ENCODE measurements at places on chromosomes 5 and 9.
A peak's percentile ranks its signal among the peaks of the same experiment; 100 is the strongest.

DNA sequence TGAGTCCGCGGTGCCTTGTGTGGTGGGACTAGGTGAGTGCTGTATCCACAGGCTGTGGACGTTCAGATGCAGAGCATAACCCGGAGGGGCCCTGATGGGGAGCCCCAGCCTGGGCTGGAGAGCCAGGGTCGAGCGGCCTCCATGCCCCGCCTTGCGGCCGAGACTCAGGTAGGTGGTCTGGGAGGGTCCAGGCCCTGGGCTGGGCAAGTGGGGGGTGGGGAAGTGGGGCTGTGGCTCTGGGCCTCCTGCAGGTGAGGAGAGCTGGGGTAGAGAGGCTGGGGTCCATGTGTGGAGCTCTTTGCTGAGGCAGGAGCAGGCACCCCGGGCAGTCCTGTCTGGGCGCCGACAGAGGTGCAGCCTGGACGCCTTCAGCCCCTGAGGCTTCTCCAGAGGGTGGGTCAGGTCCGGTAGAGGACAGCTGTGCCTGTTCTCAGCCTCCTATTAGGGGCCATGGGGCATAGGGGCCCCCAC, 241.1 kb downstream of the CACNA1B start:
- DNase-seq: no peak

DNA sequence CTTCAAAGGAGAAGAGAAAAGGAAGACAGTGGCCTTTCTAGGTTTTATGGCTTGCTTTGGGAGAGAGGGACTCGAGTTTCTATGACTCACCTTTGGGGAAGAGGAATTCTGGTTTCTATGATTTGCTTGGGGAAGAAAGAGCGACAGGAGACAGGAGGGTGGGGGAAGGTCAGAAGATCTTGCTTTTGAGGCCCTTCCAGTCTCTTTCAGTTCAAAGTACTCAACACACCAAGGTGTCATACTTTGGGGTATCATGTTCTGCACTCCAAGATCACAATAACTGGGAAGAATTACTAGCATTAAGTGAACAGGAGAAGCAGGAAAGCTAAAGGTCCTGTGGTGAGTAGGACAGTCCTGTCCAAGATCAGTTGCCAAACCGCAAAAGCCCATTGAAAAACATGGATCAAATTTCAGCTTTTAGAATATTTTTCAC, 324.5 kb downstream of the ARHGEF28 start:
- no peak for DNase-seq

GRCh38 chr9:13860019-13860418, 453.9 kb downstream of the NFIB start:
- no peak for DNase-seq

- DNase-seq: no peak
These were observed 178.4 kb downstream of the KIAA0825 start for GRCh38 chr5:94440015-94440414.

GRCh38 chr5:131229623-131230022, 34.2 kb upstream of the CDC42SE2 start:
- DNase-seq: no peak

DNA sequence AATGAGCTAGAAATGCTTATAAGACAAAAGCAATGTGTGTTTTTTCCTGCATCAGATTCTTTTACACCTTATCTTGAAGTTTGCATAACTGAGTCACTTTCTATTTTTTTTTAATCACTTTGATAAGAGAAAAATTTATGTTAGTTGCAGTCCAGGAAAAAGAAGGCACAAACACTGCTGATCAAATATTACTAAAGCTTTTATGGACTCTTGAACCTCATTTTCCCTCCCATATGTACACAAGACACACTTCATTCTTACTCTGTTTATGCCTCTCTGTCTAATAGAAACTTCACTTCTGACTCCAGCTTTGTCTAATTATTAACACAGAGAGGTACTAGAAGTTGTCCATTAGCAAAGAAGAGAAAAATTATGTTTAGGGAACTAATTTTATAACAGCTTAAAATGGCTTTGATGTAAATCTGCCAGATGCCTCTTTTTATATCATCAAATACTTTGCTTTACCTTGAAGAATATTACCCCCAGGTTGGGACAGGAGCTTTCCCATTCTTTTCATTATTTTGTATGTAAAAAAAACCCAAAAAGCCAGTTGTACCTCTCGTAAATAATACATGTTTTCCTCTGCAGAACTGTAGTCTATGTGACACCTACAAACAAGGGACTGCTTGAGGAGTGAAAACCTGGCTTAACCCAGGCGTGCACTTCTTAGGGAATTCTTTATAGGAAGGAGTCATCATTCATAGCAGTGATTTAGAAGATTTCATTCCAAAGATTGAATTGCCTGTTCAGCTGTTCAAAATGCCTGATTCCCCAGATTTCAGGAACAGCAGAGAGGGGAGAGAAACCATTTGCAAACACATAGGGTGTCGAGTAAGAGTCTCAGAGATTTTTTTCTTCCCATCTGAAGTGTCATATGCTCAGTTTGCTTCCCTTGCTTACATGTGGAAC, 72.6 kb downstream of the DAPK1 start:
- DNase-seq: no peak

DNA sequence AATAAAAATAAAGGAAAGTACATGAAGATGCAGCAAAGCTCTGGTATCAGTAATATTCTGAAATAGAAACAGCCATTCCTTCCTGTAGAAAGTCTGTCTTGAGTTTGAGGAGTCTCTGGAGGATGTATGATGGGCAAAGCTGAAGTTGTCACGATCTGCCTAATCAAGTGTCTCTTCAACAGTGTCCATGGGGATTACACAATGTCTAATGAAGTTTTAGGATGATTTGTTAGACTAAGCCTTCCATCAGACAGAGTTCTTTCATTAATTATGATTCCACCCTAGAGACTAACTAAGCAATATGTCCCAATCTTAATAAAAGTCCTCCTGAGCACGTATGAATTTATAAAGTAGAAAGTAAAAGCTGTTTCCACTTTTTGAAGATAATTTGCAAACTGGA, 26.9 kb downstream of the PDE4D start:
- DNase-seq: no peak

- DNase-seq: no peak
These were observed 6.1 kb downstream of the IL31RA start for GRCh38 chr5:55857247-55857640.

GRCh38 chr5:154197801-154198491, 7.4 kb downstream of the GALNT10 start:
- peak; percentile 88 for DNase-seq

DNA sequence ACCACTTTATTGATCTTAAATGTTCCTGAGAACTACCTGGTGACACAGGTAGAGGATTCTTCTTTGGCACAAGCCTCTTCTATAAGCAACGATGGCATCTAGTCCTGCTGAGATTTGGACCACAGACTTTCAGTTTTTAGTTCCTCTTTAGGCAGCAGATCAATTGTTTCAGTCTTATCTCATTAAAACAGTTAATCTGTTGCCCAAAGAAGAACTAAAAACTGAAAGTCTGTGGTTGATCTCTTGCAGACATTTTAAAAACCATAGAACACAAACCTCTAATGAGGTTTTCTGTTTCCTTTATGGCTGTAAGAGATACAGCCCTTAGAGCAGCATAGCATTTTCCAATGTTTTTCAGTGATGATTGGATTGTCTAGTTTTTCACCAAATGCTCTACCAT, 480.9 kb downstream of the MTRR start:
- DNase-seq: no peak

DNA sequence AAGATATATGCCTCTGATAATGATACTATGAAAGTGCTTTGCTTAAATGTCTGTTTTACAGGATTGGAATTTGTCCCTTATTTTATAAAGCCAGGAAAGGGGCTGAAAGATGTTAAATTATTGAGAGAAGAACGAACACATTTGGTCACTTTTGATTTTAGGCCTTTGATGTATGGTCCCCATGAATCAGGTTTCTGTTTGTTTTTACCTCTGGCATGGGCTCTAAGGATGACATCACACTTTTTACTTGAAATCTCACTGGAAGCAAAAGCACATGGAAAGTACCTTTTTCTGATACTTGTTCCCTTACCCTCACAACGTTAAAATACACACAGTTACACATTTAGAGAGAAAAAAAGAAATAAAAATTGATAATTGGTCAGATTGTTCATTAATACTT, 6.9 kb downstream of the OTULIN start:
- DNase-seq: no peak

DNA sequence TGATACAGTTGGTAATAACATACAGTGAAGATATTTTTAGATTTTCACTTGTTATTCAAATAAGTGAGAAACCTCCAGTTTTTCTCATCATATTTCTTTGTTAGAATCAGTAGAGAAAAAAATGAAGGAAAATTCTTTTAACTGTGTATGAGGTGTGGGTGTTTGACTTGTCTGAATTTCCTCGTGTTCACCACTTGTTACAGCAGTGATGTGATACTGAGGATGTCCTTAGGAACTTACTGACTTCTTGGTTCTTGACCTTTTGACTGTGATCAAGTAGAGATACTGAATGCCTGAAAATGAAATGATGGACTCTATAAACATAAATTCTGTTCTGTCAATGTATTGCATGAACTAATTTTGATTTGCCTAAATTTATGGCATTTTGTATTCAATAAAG, 10.7 kb downstream of the PBX3 start:
- no peak for DNase-seq

GRCh38 chr5:42813533-42813932, 1.8 kb upstream of the SELENOP start:
- DNase-seq: no peak

DNA sequence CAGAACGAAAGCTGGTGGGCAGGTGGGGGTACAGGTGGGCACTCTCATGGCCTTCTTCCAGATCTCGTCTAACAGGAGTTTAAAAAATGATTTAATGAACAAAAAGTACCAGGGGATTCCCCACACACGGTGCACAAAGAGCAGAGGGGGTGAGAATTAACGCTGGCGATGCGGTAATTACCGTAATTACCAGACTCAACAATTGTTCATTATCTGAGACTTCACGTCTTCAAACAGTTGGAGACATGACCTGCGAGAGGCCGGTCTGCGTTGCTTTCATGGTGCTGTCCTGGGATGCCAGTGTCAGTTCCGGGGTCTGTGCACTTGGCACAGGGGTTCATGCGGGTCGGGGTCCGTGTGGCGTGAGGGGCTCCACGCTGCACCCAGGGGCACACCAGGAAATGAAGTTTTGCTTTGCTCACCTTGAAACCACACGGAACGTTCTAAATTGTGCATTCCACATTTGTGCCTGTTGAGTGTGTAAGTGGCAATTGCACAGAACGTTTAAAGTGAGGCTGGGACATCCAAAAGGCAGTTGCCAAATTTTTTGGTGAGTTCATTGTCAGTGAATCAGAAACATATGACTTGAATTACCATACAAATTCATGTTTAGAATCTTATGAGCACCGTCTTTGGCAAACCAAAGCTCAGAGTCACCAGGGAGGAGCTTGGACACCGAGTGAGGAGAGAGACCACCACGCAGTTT, 256.4 kb upstream of the IRX1 start:
- no peak for DNase-seq

- no peak for DNase-seq
These were observed 157.8 kb downstream of the SLCO4C1 start for GRCh38 chr5:102138243-102138653.

DNA sequence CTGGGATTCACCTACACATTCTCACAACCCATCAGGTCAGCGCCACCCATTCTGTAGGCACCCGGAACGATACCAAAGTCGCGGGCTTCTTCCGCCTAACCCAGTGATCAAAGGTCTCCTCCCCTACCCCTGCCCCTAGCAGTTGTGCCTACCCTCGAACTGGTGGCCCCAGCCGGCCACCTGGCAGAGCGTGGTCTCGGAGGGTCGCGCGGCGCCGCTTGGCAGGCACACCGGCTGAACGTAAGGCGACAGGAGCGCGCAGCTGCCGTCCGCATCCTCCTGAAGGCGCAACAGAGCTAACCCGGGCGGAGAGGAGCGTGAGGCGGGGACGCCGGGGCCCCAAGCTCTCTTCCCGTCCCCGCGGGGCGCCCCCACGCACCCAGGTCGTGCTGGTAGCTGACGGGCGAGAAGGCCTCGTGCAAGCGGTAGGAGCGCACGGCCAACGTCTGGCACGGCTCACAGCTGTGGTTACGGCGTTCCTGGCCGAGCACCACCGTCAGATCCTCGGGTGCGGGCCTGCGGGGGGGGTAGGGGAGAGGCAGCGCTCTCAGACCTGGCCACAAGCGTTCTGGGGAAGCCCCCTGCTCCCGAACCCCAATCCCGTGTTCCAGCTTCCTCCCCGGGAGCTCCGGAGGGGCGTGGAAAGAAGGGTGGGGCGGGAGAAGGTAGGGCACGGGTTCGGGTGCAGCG, 2.8 kb upstream of the PFN3 start:
- DNase-seq: peak; percentile 70

- no peak for DNase-seq
These were observed 73.1 kb downstream of the PBX3 start for GRCh38 chr9:125820100-125820804.

DNA sequence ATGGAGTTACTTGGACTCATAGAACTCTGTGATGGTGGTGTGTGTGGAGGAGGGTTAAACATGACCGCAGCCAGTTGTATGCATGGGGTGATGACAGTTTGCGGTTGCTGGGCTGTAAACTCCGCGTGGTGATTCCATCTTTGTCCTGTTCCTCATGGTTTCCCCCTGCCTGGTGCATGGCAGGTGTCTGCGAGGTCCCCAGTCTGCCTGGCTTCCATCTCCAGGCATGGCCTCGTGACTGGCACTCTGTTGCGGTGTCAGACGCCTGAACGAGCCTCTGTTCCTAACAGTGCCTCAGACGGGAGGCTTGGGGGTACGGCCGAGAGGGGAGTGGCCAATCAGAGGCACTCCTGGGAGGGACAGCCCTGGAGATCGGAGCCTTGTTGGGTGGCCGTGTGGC, 33.9 kb upstream of the SH3PXD2B start:
- DNase-seq: no peak

DNA sequence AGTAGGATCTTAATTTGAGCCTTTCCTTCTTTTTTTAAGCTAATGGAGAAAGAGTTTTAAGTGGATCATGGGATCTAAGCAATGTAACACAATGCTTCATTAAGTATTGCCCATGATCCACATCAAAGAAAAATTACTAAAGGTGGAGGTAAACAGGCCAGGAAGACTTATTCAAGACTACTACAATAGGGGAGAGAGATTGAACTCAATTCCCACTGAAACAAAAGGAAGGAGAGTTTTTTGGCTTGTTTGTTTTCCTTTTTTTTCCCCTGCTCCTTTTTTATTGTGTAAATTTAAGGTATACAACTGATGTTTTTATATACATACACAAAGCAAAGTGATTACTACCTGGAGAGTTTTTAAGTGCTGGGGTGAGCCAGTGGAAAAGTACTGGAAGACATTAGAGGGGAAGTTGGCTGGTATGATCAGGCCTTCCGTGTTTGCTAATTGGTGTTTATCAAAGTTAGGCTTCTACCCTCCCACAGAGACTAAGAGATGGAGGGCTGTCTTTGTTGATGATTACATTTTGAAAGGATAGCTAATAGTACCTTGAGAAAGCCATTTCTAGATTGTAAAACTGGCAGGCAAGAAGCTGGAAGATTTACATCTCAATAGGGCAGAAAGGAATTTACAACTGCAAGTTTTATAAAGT, 262.7 kb downstream of the CHSY3 start:
- DNase-seq: no peak

GRCh38 chr5:64827703-64828102, 59.0 kb downstream of the CWC27 start:
- DNase-seq: no peak

DNA sequence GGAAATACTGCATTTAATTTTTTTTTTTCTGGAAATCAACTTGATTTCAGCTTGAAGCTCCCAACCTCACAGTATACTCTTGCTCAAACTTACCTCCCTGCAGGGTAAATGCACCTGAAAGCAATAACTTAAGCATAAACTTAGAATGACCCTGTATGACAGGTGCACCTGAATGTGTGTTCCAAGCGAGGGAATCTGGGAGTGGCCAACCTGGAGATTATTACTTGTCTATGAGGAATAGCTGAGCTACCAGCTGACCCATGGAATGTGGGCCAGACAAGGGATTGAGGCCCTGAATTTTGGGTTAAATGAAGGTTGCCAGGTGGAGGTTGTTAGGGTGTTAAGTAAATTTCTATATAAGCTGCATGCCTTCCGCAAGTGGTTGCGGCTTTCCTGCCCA, 140.6 kb downstream of the OSTF1 start:
- DNase-seq: no peak

All from T-helper 2 cell (primary cell).